Activated naive CD4-positive, alpha-beta T cell treated with anti-CD3 and anti-CD28 coated beads, Interleukin-2, amount 50 U/mL, for 72 hours (primary cell): ENCODE measurements at places on chromosomes 7 and 10.

GRCh38 chr7:20509892-20510572 lies 105.4 kb upstream of the ABCB5 start:
- DNase-seq: no peak

- DNase-seq: no peak
Observed at GRCh38 chr10:25556457-25556856, 377.6 kb upstream of the MYO3A start.

DNA sequence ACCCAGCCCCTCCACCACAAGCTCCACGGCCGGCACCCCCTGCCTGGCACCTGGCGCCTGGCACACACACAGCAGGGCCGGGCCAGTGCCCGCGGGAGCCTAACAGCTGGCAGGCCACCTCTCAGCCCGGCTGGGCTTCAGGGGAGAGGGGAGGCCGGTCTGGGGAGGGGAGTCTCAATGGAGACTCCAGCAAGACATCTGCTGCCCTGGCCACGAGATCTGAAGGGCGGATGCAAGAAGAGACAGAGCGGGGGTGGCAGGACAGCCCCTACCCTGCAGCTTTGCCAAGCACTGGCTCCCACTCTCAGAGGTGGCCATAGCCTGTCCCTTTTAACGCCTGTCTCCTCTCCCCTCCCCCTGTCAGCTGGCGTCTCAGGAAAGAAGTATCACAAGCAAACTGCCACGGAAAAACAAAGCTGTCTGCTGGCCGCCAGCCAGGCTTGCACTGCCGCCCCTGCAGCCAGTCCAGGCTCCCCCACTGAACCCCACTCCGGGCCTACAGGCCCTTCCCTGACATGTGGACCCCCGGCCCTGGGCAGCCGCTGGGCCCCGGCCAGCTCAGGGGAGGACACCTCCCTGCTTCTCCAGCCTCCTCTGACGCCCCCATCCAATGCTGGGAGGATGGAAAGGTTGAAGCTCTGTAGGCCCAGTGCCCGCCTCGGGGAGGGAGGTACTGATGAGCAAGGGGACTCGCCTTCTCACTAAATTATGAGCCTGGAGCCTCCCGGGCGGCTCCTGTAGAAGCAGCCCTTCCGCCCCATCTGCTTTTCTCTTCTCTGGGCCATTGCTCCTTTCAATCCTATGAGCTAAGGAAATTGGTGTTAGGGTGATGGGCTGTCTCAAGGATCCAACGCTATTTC lies 178.4 kb downstream of the ARHGAP12 start:
- DNase-seq: no peak

- no peak for DNase-seq
Observed at GRCh38 chr10:50982989-50983388, 91.3 kb upstream of the PRKG1 start.

- no peak for DNase-seq
Observed at GRCh38 chr10:48820231-48820630, 119.4 kb downstream of the LRRC18 start.

DNA sequence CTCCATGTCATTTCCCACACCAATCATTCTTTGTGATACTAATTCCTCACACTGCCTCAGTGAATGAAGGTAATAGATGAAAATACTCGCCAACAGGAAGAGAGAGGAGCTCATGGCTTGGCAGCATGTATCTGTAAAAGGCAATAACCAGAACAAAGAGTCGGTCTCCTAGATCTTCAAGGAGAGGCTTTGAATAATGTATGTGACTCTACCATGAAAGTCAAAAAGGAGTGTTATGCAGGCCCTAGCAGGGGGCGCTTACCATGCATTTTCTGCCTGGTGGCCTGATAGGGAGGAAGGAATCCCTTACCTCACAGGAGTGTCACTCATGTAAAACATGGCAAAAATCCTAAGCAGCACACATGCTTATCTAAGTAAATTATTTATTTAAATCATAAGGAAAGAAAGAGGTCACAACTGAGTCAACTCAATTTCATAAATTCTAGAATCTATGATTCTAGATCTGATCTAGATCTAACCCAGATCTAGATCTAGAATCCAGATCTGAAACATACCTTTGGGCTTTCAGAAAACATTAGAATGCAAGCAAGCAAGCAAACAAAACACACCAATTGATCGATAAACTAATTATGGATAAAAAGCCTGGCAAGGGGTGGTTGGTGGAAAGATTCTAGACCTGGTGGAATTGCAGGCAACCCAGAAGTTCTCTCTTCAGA lies 226.3 kb upstream of the KLF6 start:
- no peak for DNase-seq

DNA sequence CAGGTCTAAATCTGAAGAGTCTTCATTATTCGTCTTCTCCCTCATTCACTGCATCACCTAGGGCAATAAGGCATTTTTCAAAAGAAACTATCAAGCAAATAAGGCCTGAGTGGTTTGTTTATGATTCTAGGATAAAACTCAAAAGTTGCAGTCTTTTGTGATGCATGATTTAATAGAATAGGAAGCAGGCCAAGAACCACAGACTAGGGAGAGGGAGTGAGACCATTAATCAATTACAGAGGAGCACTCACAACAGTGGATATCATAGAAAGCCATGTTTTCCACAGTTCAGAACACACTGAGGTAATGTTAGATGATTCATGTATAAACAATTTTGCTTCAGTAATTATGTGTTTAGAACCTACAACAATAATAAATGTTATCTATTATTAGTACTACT lies 87.8 kb upstream of the LRRTM3 start:
- DNase-seq: no peak

DNA sequence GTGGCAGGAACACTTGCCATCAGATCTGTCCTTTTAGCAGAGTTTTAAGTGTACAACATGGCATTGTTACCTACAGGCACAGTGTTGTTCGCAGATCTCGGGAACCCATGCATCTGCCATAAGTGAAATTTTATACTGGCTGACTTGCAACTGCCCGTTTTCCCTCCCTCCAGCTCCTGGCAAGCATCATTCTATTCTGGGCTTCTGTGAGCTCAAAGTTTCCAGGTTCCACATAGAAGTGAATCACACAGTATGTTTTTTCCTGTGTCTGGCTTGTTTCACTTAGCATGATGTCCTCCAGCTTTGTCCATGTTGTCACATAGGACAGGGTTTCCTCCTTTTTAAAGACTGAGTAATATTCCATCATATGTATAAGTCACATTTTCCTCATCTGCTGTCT lies 56.6 kb downstream of the C10orf143 start:
- DNase-seq: no peak

DNA sequence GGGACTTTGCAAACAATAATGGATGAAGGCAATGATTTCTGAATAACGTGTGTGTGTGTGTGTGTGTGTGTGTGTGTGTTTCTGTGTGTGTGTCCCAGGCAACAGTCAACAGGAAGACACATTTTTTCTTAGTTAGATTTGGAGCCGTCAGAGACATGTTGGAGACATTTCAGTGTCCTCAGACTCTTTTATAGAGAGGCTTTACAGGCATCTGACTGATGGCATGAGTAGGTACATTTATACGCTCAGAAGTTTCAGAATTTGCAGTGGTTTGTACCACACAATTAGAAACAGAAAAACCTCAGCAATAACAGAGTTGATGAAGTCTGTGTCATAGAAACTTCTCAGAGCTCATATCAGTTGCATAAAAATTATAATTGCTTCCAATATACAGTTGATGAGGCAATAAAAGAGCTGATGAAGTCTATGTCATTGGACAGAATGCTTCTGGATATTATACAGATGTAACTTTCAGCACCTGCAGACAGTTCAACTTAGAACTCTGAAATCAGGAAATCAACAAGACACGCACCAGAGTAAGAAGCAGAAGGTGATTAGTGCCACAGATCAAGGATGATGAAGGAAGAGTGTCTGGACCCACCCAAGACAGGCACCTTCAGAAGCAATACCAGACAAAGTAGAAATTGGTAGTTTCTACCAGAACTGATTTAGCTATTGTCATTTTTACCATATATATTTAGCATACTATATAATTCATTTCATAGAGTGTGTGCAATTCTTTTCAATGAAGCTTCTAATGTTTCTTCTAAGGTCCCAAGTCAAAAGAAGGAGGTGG lies 104.5 kb upstream of the LYZL1 start:
- DNase-seq: no peak

GRCh38 chr7:157797361-157797760 lies 460.6 kb downstream of the DNAJB6 start:
- DNase-seq: no peak
